Caco-2 (cell line): ENCODE measurements at places on chromosomes 3 and 15. TPM values are rescaled to one million over a fixed set of nuclear protein-coding genes. Genes with fewer than 3 reads are reported as not detected.

GRCh38 chr3:30646181-30646876 is 39.9 kb downstream of the TGFBR2 start:
- no peaks in the 10 kb centered on the region for H3K27me3 ChIP-seq
- H3K27ac ChIP-seq = no peak overlapping the region
- no peak overlapping the region for H3K4me3 ChIP-seq
- H3K4me1 ChIP-seq = 0 out of 2 replicates have a peak, but pooled peaks cover 9% of the 10 kb centered on the region
- DNase-seq = no peak

DNA sequence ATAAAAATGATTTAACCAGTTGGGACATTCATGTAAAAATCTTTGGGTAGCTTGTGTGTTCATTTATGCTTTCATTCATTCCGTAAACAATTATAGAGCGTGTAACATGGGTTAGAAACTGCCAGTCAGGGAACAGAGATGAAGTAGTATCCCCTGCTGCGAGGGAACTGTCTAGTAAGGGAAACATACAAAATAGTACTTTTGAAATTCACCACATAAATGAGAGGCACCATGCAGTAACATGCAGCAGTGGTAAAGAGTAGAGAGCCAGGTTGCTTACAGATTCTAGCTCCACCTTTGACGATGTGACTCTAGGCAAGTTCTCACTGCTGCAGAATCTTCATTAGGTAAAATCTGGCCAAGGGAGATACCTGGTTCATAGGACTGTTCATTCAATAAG is 938 bp downstream of the DZIP3 start:
- no peaks in the 10 kb centered on the region for H3K4me1 ChIP-seq
- no peak for DNase-seq
- H3K4me3 ChIP-seq = peak overlapping the region; percentile 95
- no peaks in the 10 kb centered on the region for H3K27me3 ChIP-seq

Gene NECTIN3
- total RNA-seq = 75.8 and 81.0 TPM in 2 replicates

DNA sequence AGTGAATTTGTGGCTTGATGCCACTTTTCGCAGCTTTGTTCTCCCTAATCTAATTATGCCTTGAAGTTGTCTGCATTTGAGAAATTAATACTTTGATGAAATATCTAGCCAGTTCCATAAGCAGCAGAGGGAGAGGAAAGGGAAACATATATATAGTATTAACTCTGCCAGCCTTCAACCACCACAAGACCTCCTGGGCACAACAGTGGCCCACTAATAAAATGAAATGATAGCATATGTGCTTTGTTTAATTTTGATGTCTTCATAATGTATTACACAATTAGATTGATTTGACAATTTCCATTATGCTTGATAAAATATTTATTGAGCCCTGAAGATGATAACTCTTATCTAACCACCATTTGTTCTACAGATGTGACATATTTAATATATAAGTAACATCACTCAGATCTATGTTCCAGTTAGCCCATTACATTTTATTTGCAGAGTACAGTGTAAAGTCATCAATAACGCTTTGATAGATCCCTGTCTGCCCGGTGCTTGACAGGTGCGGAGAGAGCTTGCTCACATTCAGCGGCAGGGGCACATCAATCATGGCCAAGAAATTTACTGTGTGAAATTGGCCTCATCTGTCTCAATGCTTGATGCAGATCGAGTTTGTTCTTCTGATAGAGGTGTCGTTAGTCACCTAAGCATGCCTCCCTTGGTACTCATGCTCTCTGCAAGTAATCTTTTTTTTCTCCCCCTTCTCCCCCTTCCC is 187.4 kb downstream of the MECOM start:
- DNase-seq = no peak
- no peak overlapping the region for H3K27ac ChIP-seq

GRCh38 chr3:115418583-115418982 is 204.7 kb upstream of the GAP43 start:
- no peak overlapping the region for H3K4me3 ChIP-seq
- H3K4me1 ChIP-seq = no peaks in the 10 kb centered on the region
- no peak overlapping the region for H3K27ac ChIP-seq

GRCh38 chr3:51954105-51954504 is 1.1 kb upstream of the GPR62 start:
- no peaks in the 10 kb centered on the region for H3K4me1 ChIP-seq
- H3K36me3 ChIP-seq = no peaks in the 10 kb centered on the region
- H3K27ac ChIP-seq = no peak overlapping the region
- no peaks in the 10 kb centered on the region for H3K27me3 ChIP-seq
- no peak overlapping the region for H3K4me3 ChIP-seq
- DNase-seq = no peak

Gene CLDN18
- not detected in 2 replicates for total RNA-seq

GRCh38 chr15:91422797-91423196 is 322.7 kb downstream of the SV2B start:
- H3K27me3 ChIP-seq = no peaks in the 10 kb centered on the region
- DNase-seq = no peak
- no peaks in the 10 kb centered on the region for H3K4me1 ChIP-seq
- no peak overlapping the region for H3K4me3 ChIP-seq
- H3K27ac ChIP-seq = no peak overlapping the region
- no peaks in the 10 kb centered on the region for H3K36me3 ChIP-seq

DNA sequence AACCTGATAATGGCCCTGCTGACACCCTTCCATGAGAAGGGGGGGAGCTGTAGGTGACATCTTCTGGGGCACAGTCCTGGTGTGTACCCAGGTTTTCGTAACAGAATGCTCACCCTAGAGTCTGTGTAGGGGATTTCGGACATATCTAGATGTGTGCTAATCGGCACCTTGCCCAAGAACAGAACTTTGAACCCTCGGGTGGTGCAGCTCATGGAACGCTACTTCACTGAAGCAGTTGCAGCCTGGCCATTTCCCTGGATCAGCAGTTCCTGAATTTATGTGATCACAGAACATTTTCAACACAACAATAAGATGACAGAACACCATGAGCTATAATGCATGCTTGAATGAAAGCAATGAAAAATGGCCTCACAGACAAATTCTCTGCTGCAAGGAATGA is 57.5 kb upstream of the MUC13 start:
- H3K4me3 ChIP-seq = no peak overlapping the region
- H3K27me3 ChIP-seq = no peaks in the 10 kb centered on the region
- no peaks in the 10 kb centered on the region for H3K36me3 ChIP-seq
- no peak overlapping the region for H3K27ac ChIP-seq

Gene ITIH4
- 3.7 and 4.1 TPM in 2 replicates for total RNA-seq

DNA sequence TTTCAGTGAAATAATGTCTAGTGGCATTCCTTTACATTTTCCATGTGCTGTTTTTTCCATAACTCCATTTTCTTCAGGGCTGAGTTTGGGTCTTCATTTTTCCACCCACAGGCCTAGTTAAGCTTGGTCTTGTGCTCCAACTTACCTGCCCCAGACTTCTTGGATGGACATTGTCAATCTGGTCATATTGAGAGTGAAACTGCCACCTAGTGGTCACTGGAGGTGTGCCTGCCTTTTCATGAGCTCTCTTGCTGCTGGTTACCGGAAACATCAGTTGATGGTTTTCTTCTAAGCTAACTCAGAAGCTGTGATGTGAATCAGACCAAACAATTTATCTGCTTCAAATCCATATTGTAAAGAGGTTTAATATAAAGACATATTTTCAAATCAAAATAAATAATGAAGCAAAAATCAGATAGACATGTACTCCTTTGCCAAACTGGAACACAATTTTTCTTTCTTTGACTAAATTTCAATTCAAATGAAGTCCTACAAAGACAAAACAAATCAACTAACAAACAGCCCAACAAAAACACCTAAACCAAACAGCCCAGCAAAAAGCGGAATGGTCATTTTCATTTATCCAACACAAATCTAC is 135.1 kb upstream of the RASGRP1 start:
- no peaks in the 10 kb centered on the region for H3K27me3 ChIP-seq
- H3K4me1 ChIP-seq = peaks cover 23% of the 10 kb centered on the region
- peak; percentile 62 for DNase-seq
- H3K27ac ChIP-seq = no peak overlapping the region
- H3K36me3 ChIP-seq = no peaks in the 10 kb centered on the region

GRCh38 chr3:13066236-13066635 is 7.0 kb downstream of the IQSEC1 start:
- H3K4me3 ChIP-seq = no peak overlapping the region
- no peaks in the 10 kb centered on the region for H3K4me1 ChIP-seq
- DNase-seq = no peak

GRCh38 chr15:101027920-101028319 is 108.8 kb downstream of the LRRK1 start:
- no peak overlapping the region for H3K4me3 ChIP-seq
- H3K27me3 ChIP-seq = no peaks in the 10 kb centered on the region
- no peaks in the 10 kb centered on the region for H3K4me1 ChIP-seq
- no peak overlapping the region for H3K27ac ChIP-seq

GRCh38 chr3:156142702-156143101 is 22.3 kb downstream of the KCNAB1 start:
- H3K36me3 ChIP-seq = no peaks in the 10 kb centered on the region
- no peaks in the 10 kb centered on the region for H3K4me1 ChIP-seq
- H3K27me3 ChIP-seq = peaks cover 1% of the 10 kb centered on the region; the same call in 1 of the 2 replicates

DNA sequence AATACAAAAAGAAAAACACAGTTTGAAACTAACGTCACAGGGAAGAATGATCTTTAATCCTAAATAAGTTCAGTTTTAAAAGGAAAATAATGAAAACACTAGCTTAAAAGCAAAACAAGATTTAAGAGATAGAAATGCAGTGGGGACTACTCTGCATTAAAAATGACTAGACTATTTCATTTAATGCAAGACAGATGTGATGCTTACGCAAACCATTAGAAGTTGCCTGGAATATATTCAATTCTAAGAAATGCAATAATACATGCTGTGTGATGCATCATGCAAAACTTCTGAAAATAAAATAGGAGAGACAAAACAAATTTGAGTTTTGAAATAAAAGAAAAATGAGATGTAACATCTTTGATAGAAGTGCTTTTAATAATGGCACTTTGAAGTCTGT is 97.6 kb upstream of the STRIT1 start:
- H3K4me1 ChIP-seq = peaks cover 8% of the 10 kb centered on the region; the same call in 1 of the 2 replicates
- no peak overlapping the region for H3K27ac ChIP-seq
- no peaks in the 10 kb centered on the region for H3K36me3 ChIP-seq

- no peak overlapping the region for H3K4me3 ChIP-seq
- no peaks in the 10 kb centered on the region for H3K27me3 ChIP-seq
- no peak for DNase-seq
- no peaks in the 10 kb centered on the region for H3K36me3 ChIP-seq
- H3K27ac ChIP-seq = no peak overlapping the region
Measured at GRCh38 chr3:16768014-16768413, 116.7 kb upstream of the PLCL2 start.

DNA sequence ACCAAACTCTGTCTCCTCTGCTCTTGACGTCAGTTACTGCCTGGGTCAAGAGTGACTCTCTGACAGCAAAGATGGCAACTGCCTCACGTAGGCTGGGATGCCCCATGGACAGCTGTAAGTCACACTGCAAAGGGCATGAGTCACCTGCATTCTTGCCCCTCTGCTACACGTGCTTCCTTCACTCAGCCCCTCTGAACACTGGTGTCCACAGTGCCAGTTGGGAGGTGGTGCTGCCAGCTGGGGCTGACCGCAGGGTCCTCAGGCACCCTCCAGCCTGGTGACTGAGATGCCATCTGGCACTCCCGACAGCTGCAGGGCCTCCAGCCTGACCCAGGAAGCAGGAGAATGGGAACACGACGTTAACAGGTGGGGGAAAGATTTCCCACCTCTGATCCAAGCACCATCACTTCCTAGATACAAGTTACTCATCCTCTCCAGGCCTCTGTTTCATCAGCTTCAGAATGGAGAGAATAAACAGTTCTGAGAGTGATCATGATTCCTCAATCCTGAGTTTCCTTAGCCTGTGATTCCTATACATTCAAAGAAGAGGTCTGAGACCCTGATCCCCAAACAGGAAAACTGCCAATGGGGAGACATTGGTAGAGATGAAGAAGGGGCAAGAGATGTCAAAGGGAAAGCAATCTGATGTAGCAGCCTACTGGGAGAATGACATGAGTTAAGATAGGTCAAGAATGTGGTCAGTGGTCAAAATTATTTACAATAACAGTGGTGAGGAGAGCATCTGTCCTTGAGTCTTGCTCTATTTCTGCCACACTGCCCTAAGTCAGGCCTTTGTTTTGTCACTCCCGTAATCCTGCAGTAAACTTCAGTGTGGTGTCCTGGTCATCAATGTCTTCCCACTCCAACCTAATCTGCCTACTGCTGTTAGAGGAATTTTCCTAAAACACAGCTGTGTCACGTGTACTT is 86.1 kb upstream of the BCL6 start:
- peaks cover 22% of the 10 kb centered on the region for H3K4me1 ChIP-seq
- no peak for DNase-seq
- H3K4me3 ChIP-seq = no peak overlapping the region
- peaks cover 3% of the 10 kb centered on the region for H3K36me3 ChIP-seq

DNA sequence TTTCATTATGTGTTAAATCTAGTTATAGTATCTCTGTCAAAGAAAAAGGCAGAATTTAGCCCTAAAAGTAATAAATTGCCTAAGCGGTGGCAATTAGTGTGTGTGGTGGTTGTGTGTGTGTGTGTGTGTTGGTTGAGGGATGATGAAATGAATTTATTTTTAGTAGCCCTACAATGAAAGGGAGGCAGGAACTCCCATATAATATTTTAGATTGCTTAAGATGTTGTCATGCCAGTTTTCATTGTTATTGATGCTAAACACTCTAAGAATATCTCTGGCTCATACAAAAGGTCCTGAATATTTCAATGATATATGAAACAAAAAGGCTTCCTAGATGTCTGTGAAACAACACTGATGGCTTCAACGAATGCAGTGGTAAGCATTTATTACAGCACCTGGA is 140.6 kb upstream of the TBC1D5 start:
- DNase-seq = no peak
- H3K4me1 ChIP-seq = no peaks in the 10 kb centered on the region
- H3K27ac ChIP-seq = no peak overlapping the region

- H3K27ac ChIP-seq = no peak overlapping the region
- H3K4me1 ChIP-seq = peaks cover 5% of the 10 kb centered on the region; the same call in 1 of the 2 replicates
- no peak for DNase-seq
- no peaks in the 10 kb centered on the region for H3K27me3 ChIP-seq
- H3K36me3 ChIP-seq = no peaks in the 10 kb centered on the region
Measured at GRCh38 chr3:157491136-157491535, 12.1 kb downstream of the VEPH1 start.

- no peaks in the 10 kb centered on the region for H3K36me3 ChIP-seq
- H3K27ac ChIP-seq = no peak overlapping the region
- H3K4me3 ChIP-seq = no peak overlapping the region
- H3K4me1 ChIP-seq = no peaks in the 10 kb centered on the region
Measured at GRCh38 chr3:11228041-11228440, 44.2 kb upstream of the ATG7 start.

Gene RTP1
- not detected in 2 replicates for total RNA-seq

- H3K4me1 ChIP-seq = peaks cover 7% of the 10 kb centered on the region; the same call in 1 of the 2 replicates
- no peak for DNase-seq
- H3K27me3 ChIP-seq = no peaks in the 10 kb centered on the region
- no peaks in the 10 kb centered on the region for H3K36me3 ChIP-seq
Measured at GRCh38 chr3:128418900-128419299, 47.8 kb downstream of the DNAJB8 start.

- H3K27me3 ChIP-seq = no peaks in the 10 kb centered on the region
- no peak for DNase-seq
- no peak overlapping the region for H3K27ac ChIP-seq
- 0 out of 2 replicates have a peak, but pooled peaks cover 5% of the 10 kb centered on the region for H3K4me1 ChIP-seq
- no peaks in the 10 kb centered on the region for H3K36me3 ChIP-seq
Measured at GRCh38 chr15:78341057-78341987, 1.2 kb downstream of the CRABP1 start.

Gene PARP15
- 0.07 TPM in 1 of 2 replicates, not detected in the other for total RNA-seq
